ENCODE measurements at places on chromosomes 12 and 14. TPM values are rescaled to one million over a fixed set of nuclear protein-coding genes. Genes with fewer than 3 reads are reported as not detected.

DEGS2 gene
- total RNA-seq = 3.3 TPM

KRT78 gene
- not detected for total RNA-seq

PARPBP gene
- 16.6 TPM for total RNA-seq

GLIPR1L2 gene
- 0.09 TPM for total RNA-seq

APOF gene
- total RNA-seq = not detected

LAG3 gene
- 1.4 TPM for total RNA-seq

KRT73 gene
- not detected for total RNA-seq
